ENCODE measurements at places on chromosomes 7 and 10. TPM values are rescaled to one million over a fixed set of nuclear protein-coding genes. Genes with fewer than 3 reads are reported as not detected.

Gene ITPRID1
- not detected for total RNA-seq

Gene SMO
- total RNA-seq, result 134 TPM

Gene PPP1R3C
- 9.9 TPM for total RNA-seq

Gene LBX1
- total RNA-seq, result not detected

Gene OR6B1
- not detected for total RNA-seq

Gene CYP3A7
- not detected for total RNA-seq

Gene LRGUK
- total RNA-seq, result 1.00 TPM

Gene AFAP1L2
- total RNA-seq, result 5.7 TPM

Gene CCNJ
- 25.1 TPM for total RNA-seq

Gene LRRC17
- total RNA-seq, result 42.0 TPM

Gene SLC39A12
- total RNA-seq, result not detected

Gene JCAD
- 20.4 TPM for total RNA-seq

Gene NRG3
- 0.57 TPM for total RNA-seq

Gene SFRP4
- total RNA-seq, result 6.4 TPM

Gene LIPM
- not detected for total RNA-seq

Gene CAMK1D
- total RNA-seq, result 6.2 TPM

Gene CISD1
- 15.1 TPM for total RNA-seq

Gene TAS2R41
- total RNA-seq, result not detected

Gene ADRB1
- 0.18 TPM for total RNA-seq

Gene MYO1G
- 0.69 TPM for total RNA-seq

Gene PNLIPRP1
- not detected for total RNA-seq

Gene SPDYE16
- total RNA-seq, result 0.34 TPM

Gene LEP
- total RNA-seq, result not detected

Gene ASZ1
- total RNA-seq, result not detected

Gene ZNF727
- not detected for total RNA-seq

Gene IFIT1B
- total RNA-seq, result not detected

Gene HYAL4
- not detected for total RNA-seq

Gene CRHR2
- not detected for total RNA-seq

Gene ERVW-1
- total RNA-seq, result 0.24 TPM

Gene ELFN1
- total RNA-seq, result 11.4 TPM

Gene DRGX
- total RNA-seq, result not detected

Gene MBLAC1
- 2.9 TPM for total RNA-seq

Gene POU6F2
- 9.2 TPM for total RNA-seq

Gene TRIL
- 13.4 TPM for total RNA-seq

Gene BCAP29
- total RNA-seq, result 30.0 TPM

Gene LMBR1
- 62.3 TPM for total RNA-seq

Gene ZNF655
- total RNA-seq, result 84.7 TPM

Gene GATA3
- total RNA-seq, result 59.6 TPM

Gene CEP41
- total RNA-seq, result 22.5 TPM

Gene CADPS2
- 2.3 TPM for total RNA-seq

Gene GRID2IP
- total RNA-seq, result 1.4 TPM

Gene ASAH2
- total RNA-seq, result 8.3 TPM

Gene ANKRD61
- total RNA-seq, result 0.29 TPM

Gene WDR86
- 274 TPM for total RNA-seq

Gene FFAR4
- not detected for total RNA-seq

Gene PKD2L1
- total RNA-seq, result not detected

Gene SPDYE5
- 0.16 TPM for total RNA-seq

Gene LDB1
- total RNA-seq, result 185 TPM

Gene ELN
- 37.4 TPM for total RNA-seq

Gene PCBD1
- total RNA-seq, result 50.5 TPM
